ENCODE measurements at places on chromosomes 2 and 18.

DNA sequence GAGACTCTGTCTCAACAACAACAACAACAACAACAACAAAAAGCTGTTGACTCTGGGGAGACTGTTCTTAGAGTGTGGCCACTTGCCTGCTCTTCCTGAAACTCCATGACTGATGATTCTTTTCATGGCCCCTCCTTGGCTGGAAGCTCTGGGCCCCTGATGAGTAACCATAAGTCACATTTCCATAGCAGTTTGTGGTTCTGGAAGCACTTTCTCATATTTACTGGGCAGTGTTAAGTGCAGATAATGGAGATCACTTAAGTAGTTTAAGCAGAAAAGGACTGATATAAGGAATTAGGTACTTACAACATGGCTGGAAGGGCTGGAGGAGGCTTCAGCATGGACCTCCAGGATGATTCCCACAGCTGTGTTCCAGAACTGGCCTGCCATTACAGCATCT is 147.3 kb upstream of the DLX2 start:
- peak; percentile 84 for DNase-seq

DNA sequence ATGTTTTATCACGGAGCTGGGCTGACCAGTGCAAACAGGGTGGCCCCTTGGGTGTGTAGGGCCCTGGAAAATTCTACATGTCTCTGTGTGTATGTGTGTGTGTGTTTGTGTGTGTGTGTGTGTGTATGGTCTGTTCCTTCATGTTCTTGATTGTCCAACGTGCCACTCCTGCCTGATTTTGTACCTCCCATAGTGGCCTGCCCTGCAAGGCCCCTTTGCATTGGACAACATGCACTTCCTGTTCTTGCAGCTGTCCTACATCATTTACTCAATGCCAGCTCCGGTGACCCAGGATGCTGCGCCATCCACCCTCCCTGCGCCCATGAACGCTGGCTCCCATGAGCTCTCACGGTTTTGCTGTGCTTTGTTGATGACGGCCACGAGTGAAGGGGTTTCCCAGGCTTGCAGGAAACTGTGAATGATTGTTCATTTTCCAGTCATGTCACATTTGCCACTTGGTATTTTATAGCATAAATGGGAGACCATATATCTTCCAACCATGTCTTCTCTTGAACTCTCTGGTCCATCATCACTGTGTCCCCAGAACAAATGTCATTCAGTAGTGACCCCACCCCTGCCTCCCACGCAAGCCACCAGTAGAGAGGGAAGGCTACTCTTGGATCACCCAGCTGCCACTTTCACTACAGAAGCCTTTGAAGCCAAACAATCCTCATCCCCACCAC is 69.7 kb upstream of the NCK2 start:
- no peak for DNase-seq

GRCh38 chr2:206869824-206870495 is 69.4 kb upstream of the CPO start:
- DNase-seq = no peak

DNA sequence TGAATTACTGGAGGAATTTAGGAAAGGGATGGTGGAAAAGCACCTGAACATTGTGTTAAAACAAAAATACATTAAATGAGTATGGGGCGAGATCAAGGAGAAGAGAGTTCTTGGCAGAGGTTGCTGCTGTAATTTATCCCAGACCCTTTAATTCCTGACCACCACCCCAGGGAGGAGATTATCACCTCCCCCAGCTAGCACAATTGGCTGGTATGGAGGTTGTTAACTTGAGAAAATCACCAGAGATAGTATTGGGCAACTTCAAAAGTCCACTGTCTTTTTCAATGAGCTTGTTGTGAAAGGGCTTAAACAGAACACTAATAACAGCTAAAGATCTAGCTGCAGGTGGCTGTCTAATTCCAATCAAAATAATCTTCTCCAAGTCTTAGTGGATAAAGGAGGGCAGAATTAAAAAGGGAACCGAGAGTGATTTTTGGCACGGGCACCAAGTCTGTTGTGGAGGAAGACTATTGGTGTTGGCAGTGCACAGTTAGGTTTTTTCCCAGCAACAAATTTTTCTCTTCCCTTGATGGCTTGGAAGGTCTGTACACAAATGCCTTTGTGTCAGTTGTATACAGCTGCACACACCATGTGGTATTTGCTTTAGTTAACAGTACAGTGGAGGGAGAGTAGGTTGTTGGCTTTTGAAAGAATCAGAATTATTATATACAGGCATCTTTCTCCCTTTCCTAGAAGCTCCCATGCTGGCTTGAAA is 289.5 kb downstream of the SLC4A3 start:
- no peak for DNase-seq

DNA sequence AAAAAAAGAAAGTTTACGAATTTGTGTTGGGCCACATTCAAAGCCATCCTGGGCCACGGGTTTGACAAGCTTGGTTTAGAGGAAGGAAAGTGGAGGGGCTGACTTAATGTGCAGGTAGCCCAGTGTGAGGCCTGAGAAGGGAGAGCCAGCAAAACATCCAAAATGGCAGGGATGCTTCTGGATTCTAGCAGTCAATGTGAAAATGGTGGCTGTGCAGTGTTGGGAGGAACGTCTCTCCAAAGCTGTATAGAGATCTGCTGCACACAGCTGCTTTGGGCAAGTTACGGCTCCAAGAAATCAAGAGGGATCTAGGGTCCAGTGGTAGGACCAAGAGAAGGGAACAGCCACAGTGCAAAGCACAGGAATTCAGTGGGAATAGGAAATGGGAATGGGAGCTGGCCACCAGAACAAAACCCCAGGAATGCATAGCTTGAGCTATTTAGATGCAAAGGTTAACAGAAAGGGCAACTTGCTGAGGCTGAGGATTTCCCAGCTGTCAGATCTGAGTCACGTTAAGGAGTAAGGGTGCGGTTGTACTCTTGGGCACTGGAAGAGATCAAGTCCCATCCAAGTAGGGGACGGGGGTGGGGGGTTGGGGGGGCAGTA is 70.6 kb downstream of the B3GNT2 start:
- DNase-seq = peak; percentile 75

DNA sequence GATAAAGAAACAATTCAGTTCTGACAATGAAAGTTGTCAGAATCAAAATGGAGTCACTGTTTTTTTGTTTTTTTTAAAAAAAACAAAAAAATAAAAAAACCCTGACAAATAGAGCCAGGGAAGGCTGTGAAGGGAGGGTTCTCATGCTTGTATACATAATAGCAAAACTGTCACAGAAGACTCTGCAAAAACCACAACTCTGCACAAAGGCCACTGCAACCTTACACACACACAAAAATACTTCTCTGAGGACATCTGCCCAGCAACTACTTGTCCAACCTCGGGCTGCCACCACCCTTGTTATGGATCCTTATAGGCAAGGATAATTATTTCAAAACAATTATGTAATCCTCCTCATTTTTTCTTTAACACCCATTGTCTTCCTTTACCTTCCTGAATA is 41.9 kb upstream of the C2orf66 start:
- DNase-seq = no peak

GRCh38 chr2:235643680-235644511 is 150.1 kb downstream of the AGAP1 start:
- no peak for DNase-seq

GRCh38 chr18:5294457-5295230 is 882 bp downstream of the ZBTB14 start:
- DNase-seq = no peak

GRCh38 chr2:1600191-1601066 is 143.9 kb downstream of the PXDN start:
- DNase-seq = no peak

DNA sequence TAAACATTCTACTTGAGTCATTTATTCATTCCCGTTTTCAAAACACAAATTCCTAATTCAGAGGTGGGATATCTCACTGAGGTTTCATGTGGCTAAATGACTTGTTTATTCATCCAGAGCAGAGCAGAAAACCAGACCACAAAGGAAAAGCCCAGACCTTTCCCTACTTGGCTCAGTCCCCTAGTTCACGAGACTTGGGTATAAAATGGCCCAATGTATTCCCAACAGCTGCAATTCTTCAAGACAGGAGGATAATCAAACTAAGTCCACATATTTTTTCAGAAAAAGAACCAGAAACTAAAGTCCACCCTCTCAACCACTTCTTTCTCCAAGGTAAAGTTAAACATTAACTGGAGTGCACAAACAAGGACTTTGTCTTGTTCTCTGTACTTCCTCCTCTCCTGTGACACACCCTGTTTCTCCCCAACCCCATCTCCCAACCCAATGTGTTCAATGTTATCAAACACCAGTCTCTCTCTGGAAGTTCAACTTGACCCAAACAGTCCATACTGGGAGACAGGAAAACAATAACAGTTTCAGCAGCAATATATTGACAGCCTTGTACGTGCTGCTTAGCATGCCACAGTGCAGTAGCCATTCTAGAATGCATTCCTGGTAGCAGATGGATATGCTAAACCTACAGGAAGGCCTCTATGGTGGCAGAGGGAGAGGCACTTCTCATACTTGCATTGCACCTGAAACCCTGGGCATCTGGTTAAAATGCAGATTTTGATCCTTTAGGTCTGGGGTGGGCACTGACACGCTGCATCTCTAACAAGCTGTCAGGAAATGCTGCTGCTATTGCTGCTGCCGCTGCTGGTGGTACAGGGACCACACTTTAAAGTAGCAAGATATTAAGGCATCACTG is 110.7 kb downstream of the INO80D start:
- DNase-seq = no peak

DNA sequence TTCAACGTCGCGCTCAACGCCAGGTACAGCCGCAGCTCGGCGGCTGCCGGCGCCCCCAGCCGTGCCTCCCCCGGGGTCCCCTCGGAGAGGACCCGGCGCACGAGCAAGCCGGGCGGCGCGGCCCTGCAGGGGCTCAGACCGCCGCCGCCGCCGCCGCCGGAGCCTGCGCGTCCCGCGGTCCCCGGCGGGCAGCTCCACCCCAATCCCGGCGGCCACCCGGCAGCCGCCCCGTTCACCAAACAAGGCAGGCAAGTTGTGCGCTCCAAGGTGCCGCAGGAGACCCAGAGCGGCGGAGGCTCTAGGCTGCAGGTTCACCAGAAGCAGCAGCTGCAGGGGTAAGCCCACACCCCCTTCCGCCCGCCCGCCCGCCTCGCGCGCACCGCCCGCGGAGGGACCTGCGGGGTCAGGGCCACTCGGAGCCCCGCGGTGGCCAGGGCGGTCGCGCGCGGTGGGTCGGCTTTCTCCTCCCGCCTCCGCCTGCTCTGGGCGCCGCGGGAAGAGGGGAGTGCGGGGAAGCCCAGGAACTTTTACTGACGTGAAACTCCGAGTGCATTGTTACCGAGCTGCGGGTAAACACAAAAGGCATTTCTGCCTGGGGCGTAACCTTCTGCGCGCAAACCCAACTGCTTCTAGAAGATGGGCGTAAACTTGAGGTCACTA is 861 bp downstream of the LTBP1 start:
- peak; percentile 20 for DNase-seq

GRCh38 chr18:2351126-2351850 is 220.0 kb downstream of the METTL4 start:
- no peak for DNase-seq

DNA sequence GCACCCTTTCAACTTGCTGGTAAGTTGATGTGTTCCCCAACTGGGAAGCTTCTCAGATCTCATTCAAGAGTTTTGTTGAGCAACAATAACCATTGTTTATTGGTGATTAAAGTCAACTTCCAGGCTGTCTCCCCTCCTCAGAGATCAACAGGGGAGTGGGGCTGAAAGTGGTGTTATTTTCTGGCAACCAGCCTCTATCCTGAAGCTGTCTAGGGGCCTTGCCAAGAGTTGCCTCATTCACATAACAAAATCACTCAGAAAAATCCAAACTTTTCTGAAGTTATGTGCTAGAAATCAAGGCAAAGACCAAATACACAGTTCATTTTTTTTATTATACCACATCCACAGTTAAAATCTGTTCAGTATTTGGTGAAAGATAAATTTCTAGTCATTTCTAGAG is 788.4 kb downstream of the LRRTM4 start:
- no peak for DNase-seq

DNA sequence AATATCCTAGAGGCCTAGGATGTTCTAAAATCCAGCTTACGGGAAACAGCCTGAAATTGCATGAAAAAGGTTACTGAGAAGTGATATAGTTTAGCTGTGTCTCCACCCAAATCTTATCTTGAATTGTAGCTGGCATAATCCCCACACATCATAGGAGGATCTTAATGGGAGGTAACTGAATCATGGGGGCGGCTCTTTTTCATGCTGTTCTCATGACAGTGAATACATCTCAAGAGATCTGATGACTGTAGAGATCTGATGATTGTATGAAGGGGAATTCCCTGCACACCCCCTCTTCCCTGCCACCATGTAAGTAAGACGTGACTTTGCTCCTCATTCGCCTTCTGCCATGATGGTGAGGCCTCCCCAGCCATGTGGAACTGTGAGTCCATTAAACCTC is 385.6 kb upstream of the ID2 start:
- no peak for DNase-seq

DNA sequence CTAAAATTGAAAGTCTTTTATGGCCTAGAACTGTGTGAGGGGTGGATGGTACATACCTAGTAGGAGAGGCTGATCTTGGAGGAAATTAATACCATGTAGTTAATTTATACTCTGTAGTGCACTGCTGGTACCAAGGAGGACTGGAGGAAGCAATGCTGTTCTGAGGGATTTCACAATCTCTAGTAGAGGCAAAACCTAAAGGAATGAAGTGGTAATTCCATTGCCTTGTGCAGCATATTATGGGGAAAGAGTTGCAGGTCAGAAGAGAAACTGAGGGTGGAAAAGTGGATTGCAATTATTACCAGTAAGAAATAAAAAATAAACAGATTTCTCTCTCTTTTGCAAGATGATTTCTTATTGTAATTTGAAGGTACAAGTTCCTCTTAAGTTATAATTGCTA is 2.2 kb downstream of the ABI2 start:
- peak; percentile 46 for DNase-seq

GRCh38 chr18:35409911-35410310 is 32.8 kb upstream of the ZNF396 start:
- no peak for DNase-seq

- DNase-seq = no peak
Observed at GRCh38 chr2:218897394-218898108, 16.9 kb downstream of the WNT10A start.

DNA sequence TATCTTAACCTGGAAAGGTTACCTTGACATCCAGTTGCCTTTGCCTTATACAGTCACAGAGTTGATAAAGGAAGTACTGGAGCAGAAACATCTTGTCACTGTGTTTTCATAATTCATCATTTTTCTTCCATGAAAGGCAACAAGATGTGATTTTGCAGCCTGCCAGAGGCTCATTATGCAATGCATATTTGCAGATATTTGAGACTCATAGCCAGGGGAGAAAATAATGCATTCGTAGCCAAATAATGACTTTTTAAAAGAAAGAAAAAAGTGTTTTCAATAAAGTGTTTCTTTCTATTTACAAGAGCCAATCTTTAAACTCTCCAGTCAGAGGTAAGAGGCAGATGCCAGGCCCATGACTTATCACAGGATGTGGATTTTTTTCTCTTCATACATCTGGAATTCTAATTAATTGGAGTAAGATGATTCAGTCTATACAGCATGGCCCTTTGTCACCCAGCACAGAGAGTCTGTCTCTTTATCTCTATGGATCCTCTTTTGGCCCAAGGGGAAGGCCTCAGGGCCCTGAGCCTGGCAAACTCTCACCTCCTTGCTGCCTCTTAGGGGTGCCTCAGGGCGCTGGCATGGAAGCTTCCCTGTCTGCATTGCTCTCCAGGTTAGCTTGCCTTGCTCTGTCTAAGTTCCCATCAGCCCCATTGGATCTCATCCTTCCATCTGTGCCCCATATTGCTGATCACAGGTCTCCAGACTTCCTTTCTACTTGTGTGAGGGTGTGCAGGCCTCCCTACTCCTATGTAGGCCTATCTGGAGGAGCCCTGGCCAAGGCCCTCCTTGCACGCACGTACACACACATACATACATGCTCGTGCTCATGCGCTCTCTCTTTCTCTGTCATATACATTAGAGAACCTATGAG is 247.7 kb downstream of the TPGS2 start:
- peak; percentile 90 for DNase-seq

- DNase-seq = peak; percentile 59
Observed at GRCh38 chr2:12493031-12493513, 223.7 kb upstream of the TRIB2 start.

Measured in fibroblast of skin of abdomen (primary cell).